ENCODE measurements at places on chromosomes 12 and 14.

- no peak for DNase-seq
Observed at GRCh38 chr14:70281939-70282338, 77.5 kb downstream of the COX16 start.

DNA sequence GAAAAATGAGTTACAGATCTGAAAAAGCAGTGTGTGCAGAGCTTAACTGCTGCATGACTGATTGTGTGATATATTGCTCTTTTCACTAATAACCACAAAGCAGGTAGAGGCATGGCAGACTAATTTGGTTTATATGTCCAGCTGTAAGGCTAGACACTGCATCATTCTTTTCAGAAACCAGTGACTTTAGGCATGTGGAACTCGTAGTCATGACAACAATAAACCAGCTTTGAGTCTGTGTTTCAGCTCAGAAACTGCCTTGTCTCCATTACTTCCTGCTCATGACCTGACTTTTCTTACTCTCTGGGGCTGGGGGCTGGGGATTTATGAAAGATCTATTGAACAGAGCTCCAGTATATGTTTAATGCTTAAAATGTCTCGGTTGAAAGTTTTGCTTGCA is 146.8 kb upstream of the LRIG3 start:
- no peak for DNase-seq

- DNase-seq: no peak
Observed at GRCh38 chr12:62919838-62920237, 15.1 kb downstream of the PPM1H start.

GRCh38 chr12:93167331-93167730 is 210.4 kb upstream of the NUDT4 start:
- no peak for DNase-seq

GRCh38 chr12:63848450-63848849 is 4.0 kb downstream of the SRGAP1 start:
- DNase-seq: no peak

DNA sequence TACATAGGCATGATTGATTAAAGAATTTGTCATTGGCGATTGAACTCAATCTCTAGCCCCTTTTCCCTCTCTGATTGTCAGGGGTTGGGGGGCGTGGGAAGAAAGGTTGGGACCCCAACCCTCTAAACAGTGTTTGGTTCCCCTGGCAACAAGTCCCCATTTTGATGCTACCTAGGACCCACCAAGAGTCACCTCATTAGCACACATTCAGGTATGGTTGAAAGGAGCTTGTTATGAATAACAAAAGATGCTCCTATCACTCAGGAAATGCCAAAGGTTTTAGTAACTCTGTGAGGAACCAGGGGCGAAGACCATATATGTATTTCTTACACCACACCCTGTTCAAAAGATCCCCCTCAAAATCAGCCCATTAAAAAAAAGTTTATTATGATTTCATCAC is 14.3 kb downstream of the RNF212B start:
- DNase-seq: no peak

DNA sequence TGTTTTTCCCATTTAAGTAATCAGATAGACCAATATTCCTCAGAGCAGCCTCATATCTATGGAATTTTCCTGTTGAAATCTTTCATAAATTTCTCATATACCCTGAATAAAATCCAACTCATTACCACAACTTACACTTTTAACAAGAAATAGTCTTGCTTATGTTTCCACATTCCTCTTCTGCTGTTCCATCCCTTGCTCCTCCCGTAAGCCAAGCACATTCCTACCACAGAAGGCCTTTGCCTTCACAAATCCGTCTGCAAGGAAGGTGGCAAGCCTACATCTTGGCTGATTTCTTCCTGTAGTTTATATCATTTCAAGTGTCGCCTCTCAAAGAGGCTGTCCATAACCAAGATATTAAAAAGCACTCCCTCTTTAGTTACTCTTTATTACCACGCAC is 127.7 kb downstream of the C12orf50 start:
- no peak for DNase-seq

- DNase-seq: no peak
Observed at GRCh38 chr12:62882140-62882539, 52.8 kb downstream of the PPM1H start.

GRCh38 chr12:115988212-115988611 is 289.3 kb downstream of the MED13L start:
- no peak for DNase-seq

GRCh38 chr12:12685305-12685704 is 10.7 kb downstream of the GPR19 start:
- no peak for DNase-seq

- no peak for DNase-seq
Observed at GRCh38 chr12:157644-158043, 56.3 kb downstream of the SLC6A12 start.

- DNase-seq: no peak
Observed at GRCh38 chr12:82745063-82745674, 58.5 kb downstream of the TMTC2 start.

DNA sequence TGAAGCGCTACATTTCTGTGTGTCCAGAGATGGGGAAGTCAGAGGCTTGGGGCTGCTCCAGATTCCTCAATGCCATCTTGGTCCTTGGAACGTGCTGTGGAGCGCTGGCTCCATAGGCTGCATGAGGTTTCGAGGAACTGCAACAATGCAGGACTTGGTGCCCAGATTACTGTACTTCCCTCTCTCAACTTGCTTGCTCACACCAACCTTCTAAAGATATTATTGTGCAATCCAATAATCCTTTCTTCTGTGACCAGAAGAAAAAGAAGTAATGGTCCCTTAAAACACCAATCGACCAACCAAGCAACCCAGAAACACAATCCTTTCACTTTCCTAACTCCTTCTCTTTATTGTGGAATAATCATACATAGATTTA is 3.7 kb downstream of the PRICKLE1 start:
- no peak for DNase-seq

GRCh38 chr14:103123634-103124500 is 606 bp downstream of the TNFAIP2 start:
- no peak for DNase-seq

GRCh38 chr12:92952394-92952793 is 23.3 kb upstream of the EEA1 start:
- no peak for DNase-seq

DNA sequence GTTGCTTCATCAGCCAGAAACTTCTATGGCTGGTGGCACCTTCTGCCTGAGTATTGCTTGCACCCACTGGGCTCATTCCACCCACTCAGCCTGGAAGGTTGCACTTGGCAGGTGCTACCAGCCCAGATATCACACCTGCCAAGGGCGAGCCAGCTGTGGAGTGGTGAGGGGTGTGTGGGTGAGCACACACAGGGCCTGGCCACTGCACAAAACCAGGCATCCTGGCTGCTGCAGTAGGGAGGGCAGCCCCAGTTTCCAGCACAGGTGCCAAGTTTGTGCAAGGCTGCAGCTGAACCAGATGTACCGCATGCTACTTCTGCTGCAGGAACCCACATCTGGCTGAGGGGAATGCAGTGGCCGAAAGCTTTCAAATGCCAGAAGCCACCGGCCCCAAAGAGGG is 1147.8 kb downstream of the FSCB start:
- DNase-seq: no peak

DNA sequence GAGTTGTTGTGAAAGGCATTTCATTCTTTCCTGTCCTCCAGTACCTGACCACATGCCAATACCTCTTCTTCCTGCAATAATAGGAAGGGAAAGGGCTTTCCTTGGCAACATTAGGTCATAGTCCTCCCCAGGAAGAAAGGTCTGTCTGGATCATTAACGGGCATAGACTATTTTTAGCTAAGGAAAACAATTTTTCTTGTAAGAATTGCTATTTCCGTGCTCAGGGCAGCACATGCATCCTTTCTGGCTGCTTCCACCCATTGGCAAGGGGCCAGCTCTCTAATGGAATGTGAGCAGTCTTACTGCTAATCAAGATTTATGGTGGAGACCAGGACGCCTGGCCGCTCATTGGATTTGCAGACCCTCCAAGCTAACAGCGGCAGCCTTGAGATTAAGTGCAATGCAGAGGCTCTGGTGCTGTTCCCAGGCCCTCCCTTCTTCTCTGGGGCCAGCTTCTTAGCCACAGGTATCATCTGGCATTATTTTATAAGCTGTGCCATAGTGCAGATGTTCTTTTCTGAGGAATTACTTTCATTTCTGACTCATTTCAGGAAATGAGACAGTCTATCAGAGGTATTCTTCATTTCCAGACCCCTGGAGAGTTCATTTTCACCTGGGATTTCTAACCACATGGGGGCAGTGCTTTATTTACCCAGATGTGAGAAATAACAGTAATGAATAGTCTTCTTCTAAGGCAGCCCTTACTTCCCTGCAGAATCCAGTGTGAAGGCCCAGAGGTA is 52.9 kb downstream of the ANO6 start:
- no peak for DNase-seq

DNA sequence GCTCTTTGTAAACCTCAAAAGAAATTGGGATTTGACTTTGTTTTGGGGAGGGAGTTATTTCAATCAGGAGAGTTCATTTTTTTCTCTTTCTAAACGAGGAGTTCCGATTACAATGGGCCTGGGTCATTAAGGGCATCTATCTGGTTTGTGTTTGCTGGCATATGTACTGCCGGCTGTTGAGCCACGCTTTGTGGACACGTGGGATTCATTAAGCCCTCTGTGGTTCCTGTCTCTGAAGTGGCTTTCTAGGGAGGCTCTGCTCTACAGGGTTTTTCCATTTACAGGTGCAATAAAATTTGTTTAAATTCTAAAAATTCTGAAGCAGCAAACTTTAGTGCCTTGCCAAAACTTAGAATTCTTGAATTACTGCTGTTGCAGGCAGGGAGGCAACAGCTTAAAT is 57.9 kb downstream of the GNS start:
- no peak for DNase-seq

DNA sequence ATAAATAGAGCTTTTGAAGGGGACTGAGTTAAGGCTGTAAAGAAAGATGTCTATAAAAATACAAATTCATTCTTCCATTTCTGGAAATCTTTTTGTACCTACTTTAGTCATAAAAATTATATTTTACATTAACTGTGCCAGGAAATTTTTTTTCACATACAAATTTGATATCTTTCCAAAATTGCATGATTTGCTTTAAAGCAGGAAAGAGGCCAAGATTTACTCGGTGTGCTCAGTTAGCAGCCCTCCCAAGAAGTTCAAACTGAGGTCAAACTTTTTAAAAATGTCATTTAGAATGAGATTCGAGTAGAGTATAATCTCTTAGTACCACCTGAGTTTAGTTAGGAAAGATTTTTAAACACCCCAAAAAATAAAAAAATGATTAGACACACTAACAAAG is 173.2 kb upstream of the GRIP1 start:
- no peak for DNase-seq

GRCh38 chr12:119338593-119339363 is 4.2 kb downstream of the CCDC60 start:
- no peak for DNase-seq

- DNase-seq: no peak
Observed at GRCh38 chr14:53845813-53846693, 110.6 kb downstream of the BMP4 start.

DNA sequence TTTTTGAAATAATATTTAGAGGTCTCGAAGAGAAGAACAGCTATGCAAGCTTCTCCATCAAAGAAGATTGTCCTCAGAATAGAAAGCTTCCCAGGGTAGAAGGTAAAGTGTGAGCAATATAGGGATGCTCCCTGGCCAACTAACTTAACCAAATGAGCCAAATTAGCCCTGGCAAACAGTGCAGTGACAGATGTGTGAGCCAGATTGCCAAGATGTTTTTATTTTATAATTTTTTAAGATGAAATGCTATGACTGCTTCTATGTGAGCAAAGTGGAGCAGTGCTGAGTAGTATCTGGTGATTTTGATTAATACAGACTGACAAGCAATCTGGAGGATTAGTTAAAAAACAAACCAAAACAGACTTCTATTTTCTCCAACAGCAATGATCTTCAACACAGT is 202.1 kb downstream of the NOVA1 start:
- no peak for DNase-seq

DNA sequence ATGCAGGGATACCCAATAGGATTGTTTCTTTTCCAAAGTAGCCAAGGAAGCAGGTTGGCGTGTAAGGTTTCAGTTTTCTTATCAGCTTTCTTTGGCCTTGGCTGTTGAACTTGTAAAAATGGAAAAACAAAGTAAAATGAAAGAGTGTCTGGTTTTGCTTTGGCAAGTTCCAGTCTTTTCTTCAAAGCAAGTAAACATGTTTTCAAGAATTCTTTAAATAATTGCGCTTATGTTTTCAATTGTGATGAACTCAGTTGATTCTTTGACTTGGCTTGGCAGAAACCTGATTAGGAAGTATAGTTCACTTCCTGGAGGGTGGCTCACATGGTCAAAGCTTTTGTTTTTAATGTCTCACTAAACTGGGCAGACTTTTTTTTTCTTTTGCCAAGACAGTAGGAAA is 112.2 kb upstream of the USP44 start:
- no peak for DNase-seq
